ENCODE measurements at places on chromosomes 16 and 17.

- no peak for DNase-seq
Measured at GRCh38 chr17:62059414-62059813, 5.7 kb downstream of the MED13 start.

DNA sequence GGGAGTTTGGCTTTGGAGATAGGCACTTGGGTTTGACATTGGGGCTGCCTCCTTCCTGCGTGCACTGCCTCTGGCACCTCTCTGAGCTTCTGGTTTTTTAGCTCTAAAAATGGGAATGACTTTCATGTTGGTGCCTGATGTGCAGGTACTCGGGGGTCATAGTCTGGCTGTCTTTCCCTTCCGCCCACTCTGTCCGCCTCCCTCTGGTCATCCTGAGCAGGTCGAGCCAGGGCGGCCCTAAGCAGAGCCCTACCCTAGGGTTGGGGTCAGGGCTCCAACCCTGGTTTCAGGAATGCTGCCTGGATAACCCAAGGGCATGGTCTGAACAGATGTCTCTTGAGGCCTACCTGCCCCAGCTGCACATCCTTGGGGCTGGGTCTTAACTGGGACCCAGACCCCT is 64.8 kb downstream of the CMIP start:
- no peak for DNase-seq

DNA sequence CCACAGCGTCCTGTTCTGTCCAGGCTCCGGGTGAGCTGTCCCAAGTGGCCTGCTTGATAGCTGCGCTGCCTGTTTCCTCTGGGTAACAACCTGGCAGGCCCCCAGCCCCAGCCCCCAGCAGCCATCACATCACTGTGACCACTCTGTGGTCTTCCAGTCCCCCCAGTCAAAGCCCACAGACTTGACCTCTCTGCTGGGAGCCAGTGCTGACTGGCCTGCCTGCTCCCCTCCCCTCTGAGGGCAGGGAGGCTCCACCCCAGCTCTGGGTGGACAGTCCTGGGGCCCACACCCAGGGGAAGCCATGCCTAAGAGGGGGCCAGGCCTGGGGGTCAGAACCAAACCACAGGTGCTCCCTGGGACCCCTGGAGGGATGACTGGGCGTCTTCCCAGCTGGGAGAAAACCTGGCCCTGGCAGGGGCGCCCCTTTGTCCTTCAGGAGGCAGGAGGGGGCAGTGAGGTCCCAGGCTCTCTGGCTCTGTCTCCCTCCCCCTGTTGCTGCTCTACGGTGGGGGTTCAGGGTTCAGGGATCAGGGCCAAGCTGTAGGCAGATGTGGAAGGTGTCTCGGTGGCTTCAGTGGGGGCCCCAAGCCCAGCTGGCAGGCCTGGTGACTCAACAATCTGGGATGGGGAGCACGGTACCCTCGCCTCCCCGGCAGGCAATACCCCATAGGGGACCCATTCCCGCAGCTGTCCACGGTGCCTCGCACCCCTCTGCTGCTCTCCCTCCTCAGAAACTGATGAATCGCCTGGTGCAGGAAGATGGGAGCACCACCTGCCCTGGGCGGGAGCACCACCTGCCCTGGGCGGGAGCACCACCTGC is 1.8 kb upstream of the SLC16A3 start:
- DNase-seq: peak; percentile 24

- DNase-seq: no peak
Measured at GRCh38 chr16:6910301-6910700, 422.3 kb upstream of the RBFOX1 start.

DNA sequence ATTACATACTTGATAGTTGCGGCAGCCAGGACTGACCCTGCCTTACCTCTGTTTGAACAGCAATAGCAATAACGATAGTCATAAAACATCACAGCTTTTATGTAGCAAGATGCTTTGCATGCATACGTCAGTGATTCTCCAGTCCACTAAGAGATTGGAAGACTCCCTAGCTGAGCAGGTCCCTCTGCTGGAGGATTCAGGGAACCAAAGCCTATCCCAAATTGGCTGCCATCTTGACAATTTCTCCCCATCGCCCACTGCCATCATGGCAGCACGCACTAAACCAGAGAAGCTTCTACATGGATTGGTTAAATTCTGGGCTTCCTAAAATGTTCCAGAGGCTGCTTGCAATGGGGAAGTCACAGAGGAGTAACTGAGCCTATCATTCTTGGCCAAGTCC is 360.6 kb upstream of the XYLT1 start:
- DNase-seq: no peak

- DNase-seq: no peak
Measured at GRCh38 chr17:19741832-19742457, 6.2 kb downstream of the ALDH3A1 start.

DNA sequence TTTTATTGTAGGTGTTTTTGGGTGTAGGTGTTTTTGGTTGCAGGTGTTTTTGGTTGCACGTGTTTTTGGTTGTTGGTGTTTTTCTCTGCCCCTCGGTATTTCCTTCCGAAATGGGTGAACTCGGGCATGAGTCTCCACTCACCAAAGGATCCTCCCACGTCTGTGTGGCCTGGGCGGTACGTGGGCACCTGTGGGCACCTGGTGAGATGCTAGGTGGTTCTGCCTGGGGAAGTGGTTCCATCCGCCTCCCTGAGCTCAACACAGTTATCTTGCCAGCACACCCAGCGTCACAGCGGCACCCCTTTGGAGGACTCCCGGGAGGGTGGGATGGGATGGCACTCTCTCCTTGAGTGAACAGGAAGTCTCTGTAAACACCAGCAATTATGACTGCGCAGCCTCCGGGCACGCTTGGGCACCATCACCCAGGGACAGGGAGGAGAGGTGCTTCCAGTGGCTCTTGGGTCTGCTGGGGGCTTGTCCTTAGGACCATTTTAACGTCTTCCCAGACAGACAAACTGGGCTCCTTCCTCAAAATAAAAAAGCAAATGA is 29.8 kb downstream of the COX4I1 start:
- no peak for DNase-seq

DNA sequence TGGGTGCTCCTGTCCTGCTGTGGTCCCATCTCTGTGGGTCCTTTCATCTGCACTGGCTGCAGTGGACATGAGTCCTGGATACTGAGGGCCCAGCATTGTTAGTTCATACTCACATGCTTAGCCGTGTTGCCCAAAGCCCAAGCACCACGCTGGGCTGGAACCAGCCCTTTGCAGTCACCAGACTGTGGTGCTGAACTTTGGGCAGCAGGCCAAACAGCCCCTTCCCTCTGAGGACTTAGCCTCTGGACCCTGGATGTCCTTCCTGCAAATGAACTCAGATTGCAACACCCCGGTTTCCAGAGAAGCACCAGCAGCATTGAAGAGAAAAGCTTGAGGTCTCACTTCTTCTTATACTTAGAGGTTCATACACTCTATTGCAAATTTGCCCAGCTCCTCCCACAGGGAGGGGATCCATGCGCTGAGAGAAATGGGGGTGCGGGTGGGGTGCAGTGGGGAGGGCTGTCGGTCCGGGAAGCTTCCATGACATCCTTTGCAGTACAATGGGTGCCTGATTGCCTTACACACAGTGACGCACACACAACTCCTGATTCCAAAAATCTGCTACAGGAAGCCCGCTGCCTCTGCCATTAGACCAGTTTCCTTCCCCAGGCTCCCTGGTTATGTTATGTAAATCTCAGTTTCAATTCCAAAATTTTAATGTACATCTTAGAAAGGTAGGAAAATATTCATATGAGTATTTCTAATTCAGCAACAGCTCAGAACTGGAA is 65.8 kb downstream of the RGS9 start:
- no peak for DNase-seq

- DNase-seq: no peak
Measured at GRCh38 chr16:86018071-86018470, 119.1 kb downstream of the IRF8 start.

DNA sequence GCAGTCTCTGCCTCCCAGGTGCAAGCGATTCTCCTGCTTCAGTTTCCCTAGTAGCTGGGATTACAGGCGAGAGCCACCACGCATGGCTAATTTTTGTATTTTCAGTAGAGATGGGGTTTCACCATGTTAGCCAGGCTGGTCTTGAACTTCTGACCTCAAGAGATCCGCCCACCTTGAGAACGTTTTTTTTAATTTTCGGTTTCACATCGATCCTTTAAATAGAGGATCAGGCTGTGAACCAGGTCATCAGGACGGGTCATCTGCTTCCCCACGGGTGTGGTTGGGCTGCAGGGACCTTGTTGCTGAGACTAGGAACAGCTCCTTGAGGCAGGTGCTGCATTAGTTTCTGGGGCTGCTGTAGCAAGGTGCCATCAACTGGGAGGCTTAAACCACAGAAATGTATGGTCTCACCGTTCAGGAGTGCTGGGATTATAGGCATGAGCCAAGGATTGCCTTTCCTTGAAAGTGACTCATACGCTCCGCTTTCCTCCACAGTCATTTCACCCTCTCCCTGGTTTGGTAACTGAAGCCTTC is 7.9 kb upstream of the NAGPA start:
- no peak for DNase-seq

- DNase-seq: no peak
Measured at GRCh38 chr17:14918540-14918939, 346.6 kb downstream of the PMP22 start.
